ENCODE measurements at places on chromosomes 6 and 20.

DNA sequence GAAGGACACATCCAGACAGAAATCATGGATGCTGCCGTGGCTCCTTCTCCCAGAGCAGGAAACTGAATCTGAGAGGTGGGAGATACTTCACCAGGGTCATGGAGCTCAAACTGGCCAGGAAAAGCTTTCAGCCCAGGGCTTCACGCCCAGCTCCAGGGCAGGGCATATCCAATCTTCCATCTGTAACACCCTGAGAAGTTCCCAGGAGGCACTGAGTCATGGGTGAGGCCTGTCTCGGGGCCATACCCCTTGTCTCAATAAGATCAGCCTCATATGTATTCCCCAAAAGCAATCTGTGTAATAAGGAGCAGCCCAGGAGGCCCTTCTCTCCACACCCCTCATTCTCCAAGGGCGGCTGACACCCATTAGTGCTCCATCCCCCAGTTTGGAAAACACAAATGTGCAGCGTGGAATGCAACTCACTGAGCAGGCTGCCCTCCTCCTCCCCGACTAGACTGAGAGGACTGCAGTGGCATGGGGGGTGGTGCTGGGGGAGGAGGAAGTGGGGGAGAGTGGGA is 439.3 kb upstream of the SULF2 start:
- DNase-seq: no peak

- no peak for DNase-seq
These were observed 33.8 kb upstream of the RREB1 start for GRCh38 chr6:7073821-7074525.

- no peak for DNase-seq
These were observed 142.6 kb downstream of the ADGRG6 start for GRCh38 chr6:142444376-142444775.

DNA sequence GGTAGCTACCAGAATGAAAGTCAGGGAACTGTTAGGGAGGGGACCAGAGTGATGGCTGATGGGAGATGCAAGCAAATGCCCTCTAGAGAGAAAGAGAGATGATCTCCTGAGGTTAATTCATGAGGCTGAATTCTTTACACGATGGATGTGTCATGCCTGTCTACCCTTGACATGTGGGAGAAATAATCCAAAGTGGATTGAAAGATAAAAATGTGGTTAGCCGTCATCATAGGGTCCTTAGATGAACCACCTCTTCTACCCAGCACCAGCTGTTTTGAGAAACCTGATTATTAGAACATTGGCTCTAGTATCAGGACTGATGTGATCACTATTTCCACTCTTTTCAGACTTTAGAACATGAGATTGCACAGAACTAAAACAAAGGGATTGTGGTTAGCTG is 53.6 kb downstream of the SOBP start:
- DNase-seq: no peak

GRCh38 chr6:56866917-56867522 is 87.9 kb upstream of the BEND6 start:
- DNase-seq: no peak

GRCh38 chr6:165186041-165186440 is 123.4 kb downstream of the C6orf118 start:
- no peak for DNase-seq

DNA sequence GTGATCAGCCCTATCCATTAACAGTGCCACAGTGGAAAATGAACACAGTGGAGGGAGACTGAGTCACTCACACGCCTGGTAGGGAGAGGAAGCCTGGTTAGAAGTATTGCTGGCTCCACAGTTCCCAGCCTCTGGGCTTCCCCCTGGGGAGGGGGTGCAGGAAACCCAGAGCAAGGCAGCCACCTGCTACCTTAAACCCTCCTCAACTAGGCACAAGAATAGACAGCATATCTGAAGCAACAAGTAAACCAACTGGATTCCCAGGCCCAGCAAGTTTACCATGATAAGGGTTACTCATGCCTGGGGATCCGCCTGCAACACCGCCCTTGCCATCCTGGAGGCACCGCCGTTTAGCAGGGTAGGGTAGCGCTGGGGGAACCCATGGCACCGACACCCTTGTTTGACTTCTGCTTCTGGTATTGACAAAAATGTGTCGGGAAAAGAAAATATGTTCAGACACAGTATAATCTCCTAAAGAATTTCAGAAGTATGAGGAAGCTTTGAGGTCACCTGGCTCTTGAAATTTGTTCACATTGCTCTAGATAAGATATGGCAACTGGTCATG is 38.3 kb downstream of the SLC22A23 start:
- no peak for DNase-seq

GRCh38 chr6:163281634-163282033 is 132.9 kb upstream of the QKI start:
- no peak for DNase-seq

DNA sequence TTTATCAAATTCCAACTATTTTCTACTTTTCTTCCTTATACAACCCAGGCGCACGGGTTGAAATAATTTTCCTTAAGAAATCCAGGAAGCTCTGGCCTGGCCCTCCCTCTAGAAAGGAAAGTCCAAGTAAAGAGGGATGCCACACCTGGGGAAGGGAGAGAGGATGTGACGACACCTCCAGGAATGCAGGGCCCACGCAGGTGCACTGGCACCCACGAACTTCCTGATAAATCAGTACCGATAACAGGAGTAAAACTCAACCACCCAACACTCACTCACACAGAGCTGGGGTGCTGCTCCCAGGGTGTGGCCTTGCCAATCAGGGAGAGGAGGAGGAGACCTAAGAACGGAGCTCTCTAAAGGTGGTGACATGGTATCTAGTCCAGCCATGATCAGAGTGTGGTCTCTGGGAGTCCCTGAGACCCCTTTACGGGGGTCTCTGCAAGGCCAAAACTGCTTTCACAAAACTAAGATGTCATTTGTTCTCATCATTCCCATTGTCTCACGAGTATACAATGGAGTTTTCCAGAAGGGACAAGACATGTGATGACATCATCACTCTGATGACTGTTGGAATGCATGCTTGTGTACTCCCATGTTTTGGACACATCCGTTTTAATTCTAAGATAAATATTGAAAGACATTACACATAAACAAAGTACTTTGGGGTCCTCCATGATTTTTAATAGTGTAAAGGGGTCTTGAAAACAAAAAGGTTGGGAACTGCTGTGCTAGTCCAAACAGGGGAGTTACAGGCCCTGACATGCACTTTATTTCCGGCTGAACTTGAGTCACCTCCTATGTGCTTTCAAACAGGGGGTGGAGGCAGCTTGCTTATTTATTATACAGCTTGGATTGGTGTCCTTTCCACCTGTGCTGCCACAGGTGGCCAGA is 2.2 kb upstream of the PARD6B start:
- no peak for DNase-seq

GRCh38 chr20:50794846-50795634 is at the start of gene BCAS4:
Gene BCAS4, plus strand, starts transcription at chr20:50795061. Its CDS starts 23 bp downstream, at chr20:50795084.
- peak; percentile 37 for DNase-seq

DNA sequence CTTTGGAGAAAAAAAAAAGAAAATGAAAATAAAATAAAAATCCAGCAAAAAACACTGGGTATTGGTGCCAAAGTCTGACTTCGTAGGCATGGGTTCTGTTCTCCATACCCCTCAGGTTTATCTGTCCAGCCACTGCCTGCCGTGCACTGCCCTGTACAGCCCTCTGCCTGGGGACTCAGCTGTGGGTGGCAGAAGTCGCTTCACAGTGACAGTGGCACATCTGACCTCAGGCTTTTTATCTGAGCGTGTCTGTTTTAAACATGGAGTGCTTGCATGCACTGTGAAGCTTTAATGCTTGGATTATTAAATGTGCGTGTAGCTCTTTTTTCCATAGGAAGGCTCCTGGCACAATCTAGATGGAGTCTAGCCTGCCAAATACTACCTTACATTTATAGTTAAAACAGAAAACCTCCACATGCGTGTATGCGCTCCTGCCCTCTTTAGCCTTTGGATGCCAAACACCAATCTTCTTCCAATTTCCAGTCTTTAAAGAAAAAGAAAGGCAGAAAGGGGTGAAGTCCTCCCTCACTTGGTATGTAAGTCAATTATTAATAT is 375.5 kb downstream of the UTRN start:
- no peak for DNase-seq

GRCh38 chr6:73854998-73855718 is 159.2 kb downstream of the CD109 start:
- DNase-seq: peak; percentile 48

- DNase-seq: no peak
These were observed 67.8 kb downstream of the ENPP1 start for GRCh38 chr6:131875647-131876046.

DNA sequence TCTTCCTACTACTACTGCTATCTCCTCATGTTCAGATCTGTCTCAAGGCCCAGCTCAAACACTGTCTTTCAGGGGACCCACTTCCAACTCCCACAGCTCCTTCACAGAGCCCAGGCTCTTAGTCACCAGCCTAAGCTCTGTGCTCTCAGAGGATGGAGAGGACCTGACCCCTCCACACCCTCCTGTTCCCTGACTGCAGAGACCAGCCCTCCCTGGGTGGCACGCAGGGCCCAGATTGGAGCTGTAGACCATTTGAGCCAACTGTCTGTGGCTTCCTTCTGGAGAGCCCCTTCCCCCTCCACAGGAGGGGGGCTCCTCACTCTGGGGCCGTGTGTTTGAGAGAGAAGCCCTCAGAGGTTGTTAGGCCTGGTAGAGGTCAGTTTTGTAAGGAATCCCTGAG is 9.8 kb downstream of the SNPH start:
- DNase-seq: no peak

Data from AG04450 (cell line).